ENCODE measurements at places on chromosomes 1 and 21.

GRCh38 chr1:214420341-214420740 lies 131.1 kb downstream of the PTPN14 start:
- DNase-seq, result no peak

DNA sequence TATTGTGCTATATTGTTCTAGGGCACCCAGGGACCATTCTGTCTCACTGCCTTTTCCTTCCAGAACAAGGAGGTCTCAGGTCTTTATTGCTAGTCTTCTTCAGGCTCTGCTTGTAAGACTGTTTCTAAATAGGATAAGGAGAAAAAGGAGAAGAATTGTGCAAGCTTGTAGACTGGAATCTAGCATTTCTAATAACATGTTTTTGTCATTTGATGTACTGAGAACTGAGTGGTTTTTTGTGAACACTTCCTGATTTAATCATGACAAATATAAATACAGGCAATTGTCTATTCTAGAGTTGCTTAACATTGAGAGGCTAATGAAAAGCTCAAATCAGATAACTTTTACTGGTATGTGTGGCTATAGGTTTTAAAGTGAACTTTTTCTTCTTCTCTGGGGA lies 77.6 kb downstream of the CLIC4 start:
- peak; percentile 22 for DNase-seq

DNA sequence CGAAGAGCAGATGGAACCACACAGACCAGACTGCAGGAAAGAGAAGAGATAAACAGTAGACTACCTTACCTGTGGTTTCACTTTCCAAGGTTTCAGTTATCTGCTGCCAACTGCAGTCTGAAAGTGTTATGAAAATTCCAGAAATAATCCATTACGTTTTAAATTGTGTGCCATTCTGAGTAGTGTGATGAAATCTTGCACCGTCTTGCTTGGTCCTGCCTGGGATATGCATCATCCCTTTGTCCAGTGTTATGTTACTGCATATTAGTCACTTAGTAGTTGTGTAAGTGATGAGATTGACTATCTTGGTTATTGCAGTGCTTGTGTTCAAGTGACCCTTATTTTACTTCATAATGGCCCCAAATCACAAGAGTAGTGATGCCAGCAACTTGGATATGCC lies 33.9 kb downstream of the DNAJC6 start:
- DNase-seq, result peak; percentile 6

DNA sequence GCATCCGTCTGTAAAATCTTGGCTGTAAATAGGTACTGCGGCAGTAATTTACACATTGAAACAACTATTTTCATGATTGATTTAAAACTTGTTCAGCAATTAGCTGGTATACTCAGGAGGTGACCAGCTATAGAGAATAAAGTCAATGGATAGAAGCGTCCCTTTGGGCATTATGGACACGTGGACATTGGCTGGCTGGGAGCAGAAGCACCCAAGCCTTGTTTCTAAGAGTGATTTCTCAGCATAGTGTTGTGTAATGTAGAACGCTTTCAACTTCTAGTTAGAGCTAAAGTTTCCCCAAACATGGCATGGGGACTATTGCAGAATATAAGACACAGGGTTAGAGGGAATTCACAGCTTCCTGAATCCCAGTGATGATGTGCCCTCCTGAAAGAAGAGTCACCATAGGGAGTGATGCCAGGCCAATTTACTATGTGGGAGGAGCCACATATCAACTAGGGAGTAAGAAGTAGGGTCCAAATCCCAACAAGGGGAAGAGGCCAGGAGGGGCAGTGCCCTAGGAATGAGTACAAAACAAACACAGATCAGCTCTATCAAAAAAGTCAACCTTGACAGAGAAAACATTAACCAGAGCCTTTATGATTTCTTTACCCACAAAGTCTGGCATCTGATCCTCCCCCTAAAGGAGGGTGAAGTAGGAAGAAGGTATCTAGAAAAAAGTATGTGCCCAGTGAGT lies 92.7 kb downstream of the SUSD4 start:
- no peak for DNase-seq

DNA sequence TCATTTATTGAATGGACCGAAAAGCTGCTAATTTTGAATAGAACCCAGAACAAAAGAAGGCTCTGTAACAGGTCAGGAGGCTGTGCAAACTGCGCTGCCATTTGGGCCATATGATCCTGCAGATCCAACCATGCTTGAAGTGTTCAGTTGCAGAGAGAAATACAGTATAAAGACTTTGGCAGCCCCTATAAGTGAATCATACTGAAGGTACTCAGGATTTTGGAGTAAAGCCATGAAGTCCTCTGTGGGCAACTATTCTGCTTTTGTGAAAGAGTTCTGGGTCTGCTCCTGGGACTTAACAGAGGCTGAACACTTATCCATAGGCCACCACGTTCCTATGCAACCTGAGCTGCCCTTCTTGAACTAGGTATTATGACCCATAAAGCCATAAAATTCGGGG lies 1613.6 kb upstream of the PRMT6 start:
- no peak for DNase-seq
